ENCODE measurements at places on chromosomes 1 and 21.

DNA sequence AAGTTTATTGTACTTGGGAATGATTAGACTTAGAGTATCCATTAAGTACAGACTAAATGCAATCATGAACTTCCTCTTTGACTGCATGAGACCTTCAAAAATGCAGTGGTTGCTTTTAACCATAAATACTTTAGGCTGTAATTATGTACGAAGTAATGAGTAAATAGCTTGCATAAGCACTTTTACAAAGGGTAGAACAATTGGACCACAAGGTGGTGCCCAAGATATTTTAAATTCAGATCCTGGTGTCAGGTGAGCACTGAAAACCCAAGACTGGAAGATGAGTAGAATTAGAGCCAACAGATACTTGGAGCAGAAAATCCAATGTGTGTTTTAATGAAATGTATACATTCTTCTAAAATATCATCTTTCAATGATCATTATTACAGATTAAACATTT is 43.4 kb upstream of the RHOU start:
- DNase-seq: peak; percentile 78

DNA sequence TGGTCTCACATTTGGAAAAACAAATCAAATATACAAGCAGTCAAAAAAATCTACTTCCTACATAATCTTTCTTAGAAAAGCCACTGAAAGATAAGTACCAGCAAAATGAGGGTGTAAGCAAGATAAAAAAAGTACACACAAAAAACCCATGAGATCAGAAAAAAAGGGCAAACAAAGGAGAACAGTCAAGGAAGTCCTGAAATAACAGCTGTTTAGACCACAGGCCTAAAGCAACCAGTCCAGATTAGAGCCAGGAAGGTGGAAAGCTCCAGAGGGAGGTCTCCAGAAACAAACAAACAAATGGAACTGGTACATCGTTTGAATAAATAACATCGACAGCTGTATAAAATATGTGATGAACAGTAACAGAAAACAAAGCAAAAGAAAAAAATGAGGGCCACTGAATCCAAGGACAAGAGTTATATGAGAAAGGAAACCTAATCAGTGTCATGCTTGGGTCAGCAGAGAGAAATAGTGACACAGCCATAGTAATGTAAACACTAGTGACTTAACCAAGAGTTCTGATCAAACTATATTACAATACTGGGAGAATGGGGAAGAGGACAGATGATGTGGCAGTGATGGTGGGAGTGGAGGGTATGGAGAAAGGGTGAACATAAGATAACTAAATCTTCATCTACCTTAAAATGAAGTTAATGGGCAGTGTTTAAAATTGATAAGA is 67.5 kb downstream of the NVL start:
- no peak for DNase-seq

GRCh38 chr1:3699596-3699995 is 47.3 kb downstream of the TP73 start:
- no peak for DNase-seq

- DNase-seq: peak; percentile 84
Observed at GRCh38 chr1:234309598-234310459, 63.4 kb upstream of the COA6 start.

- DNase-seq: no peak
Observed at GRCh38 chr1:171247501-171247900, 793 bp upstream of the FMO1 start.

GRCh38 chr21:46017695-46018094 is 36.1 kb downstream of the COL6A1 start:
- no peak for DNase-seq
